ENCODE measurements at places on chromosomes 13 and 19.

- DNase-seq = no peak
Observed at GRCh38 chr19:32176591-32176990, 168.8 kb upstream of the ZNF507 start.

- peak; percentile 29 for DNase-seq
Observed at GRCh38 chr13:37486171-37486681, 112.3 kb downstream of the POSTN start.

GRCh38 chr13:51152701-51153100 lies 41.6 kb upstream of the C13orf42 start:
- DNase-seq = no peak

DNA sequence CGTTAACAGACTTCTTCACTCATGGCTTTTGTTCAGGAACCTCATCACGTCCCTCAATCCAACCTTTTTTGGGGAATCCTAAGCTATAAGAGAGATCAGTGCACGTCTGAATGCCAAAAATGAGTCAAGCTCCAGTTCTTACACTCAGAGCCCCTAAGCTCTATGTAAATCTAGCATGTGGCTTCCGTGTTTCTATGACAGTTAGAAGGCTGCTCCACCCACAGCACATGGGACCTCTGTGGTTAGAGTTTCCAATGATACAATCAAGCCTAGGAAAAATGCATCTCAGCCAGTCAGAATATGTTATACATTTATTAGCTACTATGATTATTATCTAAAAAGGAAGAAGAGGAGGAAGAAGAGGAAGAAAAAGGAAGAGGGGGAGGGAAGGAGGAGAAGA lies 135.9 kb downstream of the ENOX1 start:
- no peak for DNase-seq

DNA sequence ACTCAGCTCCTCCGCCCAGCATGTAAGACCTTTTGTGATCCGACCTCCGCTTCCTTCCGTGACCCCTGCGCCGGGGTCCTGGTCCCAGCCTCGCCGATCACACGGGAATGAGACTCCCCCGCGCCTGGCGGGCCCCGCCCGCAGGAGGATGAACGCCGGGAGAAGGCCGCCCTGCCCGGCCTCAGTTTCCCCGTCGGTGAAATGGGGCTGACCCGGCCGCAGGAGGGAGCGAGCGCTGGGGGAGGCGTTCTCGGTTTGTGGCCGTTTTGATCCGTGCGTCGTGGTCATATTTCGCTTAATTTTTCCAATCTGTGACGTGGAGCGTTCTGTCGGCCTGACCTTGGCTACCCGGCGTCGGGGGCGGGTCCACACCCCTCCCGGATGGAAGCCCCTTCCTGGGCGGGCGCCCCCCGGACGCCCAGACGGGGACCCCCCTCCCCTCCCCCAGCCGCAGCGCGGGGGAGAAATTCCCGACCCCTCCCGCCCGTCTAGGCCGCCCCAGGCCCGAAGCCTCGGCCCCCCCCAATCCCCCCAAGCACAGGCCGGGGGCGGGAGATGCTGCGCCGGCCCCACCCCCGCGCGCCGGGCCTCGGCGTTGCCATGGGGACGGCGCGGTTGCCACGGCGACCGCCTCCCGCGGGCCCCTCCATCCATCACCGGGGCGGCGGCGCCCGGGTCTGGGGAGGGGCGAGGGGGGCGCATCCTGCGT lies 11.1 kb downstream of the PALM start:
- DNase-seq = no peak

- no peak for DNase-seq
Observed at GRCh38 chr13:54185785-54186184, 1157.2 kb downstream of the OLFM4 start.

- no peak for DNase-seq
Observed at GRCh38 chr13:42745655-42746054, 35.7 kb upstream of the FAM216B start.

- no peak for DNase-seq
Observed at GRCh38 chr19:30525383-30525782, 153.2 kb downstream of the ZNF536 start.

GRCh38 chr19:43524922-43525835 lies 1.8 kb downstream of the ETHE1 start:
- peak; percentile 64 for DNase-seq

DNA sequence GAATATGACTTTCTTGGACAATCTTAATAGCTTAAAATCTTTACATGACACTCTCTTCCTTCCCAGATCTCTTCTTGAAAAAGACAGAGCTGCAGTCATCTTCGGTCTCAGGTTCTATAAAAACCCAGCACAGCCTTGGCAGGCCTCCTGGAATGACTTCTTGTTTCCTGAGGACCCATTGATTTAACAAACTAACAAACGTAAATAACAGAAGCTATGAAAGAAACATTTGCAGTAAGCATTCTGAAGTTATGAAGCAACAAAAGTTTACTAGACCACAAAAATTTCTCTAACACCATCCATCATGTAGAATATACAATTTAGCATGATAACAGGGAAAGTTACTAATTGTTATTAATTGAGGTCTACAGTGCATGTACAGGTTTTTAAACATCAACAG lies 62.8 kb upstream of the STARD13 start:
- DNase-seq = peak; percentile 42

DNA sequence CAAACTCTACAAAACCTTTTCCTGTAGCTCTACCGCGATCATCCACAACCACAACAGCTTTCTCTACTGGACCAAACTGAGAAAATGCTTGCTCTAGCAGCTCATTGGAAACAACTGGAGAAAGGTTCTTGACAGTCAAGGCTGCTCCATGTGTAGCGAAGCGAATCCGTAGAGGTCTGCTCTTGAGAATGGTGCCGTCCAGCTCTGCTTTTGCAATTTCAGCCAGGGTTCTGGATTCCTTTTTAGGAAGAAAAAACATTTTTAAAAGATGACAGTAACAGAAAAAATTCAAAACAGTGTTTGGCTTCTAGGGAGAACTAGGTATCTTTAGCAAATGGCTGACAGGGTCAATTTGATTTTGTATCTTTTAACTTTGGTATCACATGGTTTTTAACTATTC lies 10.4 kb downstream of the PSPC1 start:
- no peak for DNase-seq

GRCh38 chr13:111908981-111909380 lies 158.0 kb upstream of the SOX1 start:
- DNase-seq = no peak

Data from fibroblast of pulmonary artery (primary cell).